SK-N-SH (cell line): ENCODE measurements at places on chromosomes 7 and 10. TPM values are rescaled to one million over a fixed set of nuclear protein-coding genes. Genes with fewer than 3 reads are reported as not detected.

The IGFBP3 gene
- polyA plus RNA-seq: 51.2 and 80.3 TPM in 2 replicates

The PARD3 gene
- 29.4 and 38.9 TPM in 2 replicates for polyA plus RNA-seq

The ZNF789 gene
- polyA plus RNA-seq: 27.7 and 34.5 TPM in 2 replicates

The PTPN12 gene
- 23.3 and 28.0 TPM in 2 replicates for polyA plus RNA-seq

The CACNB2 gene
- 0.74 and 0.75 TPM in 2 replicates for polyA plus RNA-seq

The TAS2R41 gene
- not detected in 2 replicates for polyA plus RNA-seq

The SVIL gene
- 47.5 and 48.7 TPM in 2 replicates for polyA plus RNA-seq

The KCNMA1 gene
- 81.2 and 107 TPM in 2 replicates for polyA plus RNA-seq

The SHH gene
- polyA plus RNA-seq: not detected in 2 replicates

The SEMA3A gene
- 15.9 and 16.5 TPM in 2 replicates for polyA plus RNA-seq

The CPA1 gene
- 0.05 and 0.24 TPM in 2 replicates for polyA plus RNA-seq

The HOXA7 gene
- not detected in 2 replicates for polyA plus RNA-seq

The SLC13A4 gene
- 0.23 and 0.30 TPM in 2 replicates for polyA plus RNA-seq

The RAPGEF5 gene
- 1.2 and 1.8 TPM in 2 replicates for polyA plus RNA-seq

The GARIN1A gene
- 1.2 TPM in 2 replicates for polyA plus RNA-seq

The OR2A12 gene
- polyA plus RNA-seq: not detected in 2 replicates

The PNLIPRP2 gene
- not detected in 2 replicates for polyA plus RNA-seq

The WNT16 gene
- polyA plus RNA-seq: 0.05 and 0.10 TPM in 2 replicates

The DKK1 gene
- 225 and 372 TPM in 2 replicates for polyA plus RNA-seq

The DPCD gene
- 106 and 121 TPM in 2 replicates for polyA plus RNA-seq

The TMEM225B gene
- polyA plus RNA-seq: 1.5 and 2.2 TPM in 2 replicates

The PITX3 gene
- not detected in 2 replicates for polyA plus RNA-seq

The KLF14 gene
- polyA plus RNA-seq: 0.02 TPM in 1 of 2 replicates, not detected in the other

The PDE6C gene
- not detected in 2 replicates for polyA plus RNA-seq

The EFCAB10 gene
- 0.51 and 0.80 TPM in 2 replicates for polyA plus RNA-seq

The MMP21 gene
- 0.02 TPM in 1 of 2 replicates, not detected in the other for polyA plus RNA-seq

The INSYN2A gene
- 0.19 and 0.28 TPM in 2 replicates for polyA plus RNA-seq

The AQP1 gene
- 1.7 and 2.4 TPM in 2 replicates for polyA plus RNA-seq

The FGL2 gene
- not detected in 2 replicates for polyA plus RNA-seq

The HDAC9 gene
- 11.6 and 19.8 TPM in 2 replicates for polyA plus RNA-seq

The TMEM176A gene
- not detected in 2 replicates for polyA plus RNA-seq

The IQUB gene
- 0.10 and 0.11 TPM in 2 replicates for polyA plus RNA-seq

The PSD gene
- polyA plus RNA-seq: 0.97 and 0.99 TPM in 2 replicates

The LBX1 gene
- polyA plus RNA-seq: not detected in 2 replicates

The ARMC10 gene
- polyA plus RNA-seq: 43.4 and 54.1 TPM in 2 replicates

The SNX8 gene
- polyA plus RNA-seq: 20.6 and 21.1 TPM in 2 replicates

The PON2 gene
- 125 and 162 TPM in 2 replicates for polyA plus RNA-seq

The CFAP43 gene
- 0.23 and 0.35 TPM in 2 replicates for polyA plus RNA-seq

The PPP1R17 gene
- not detected in 2 replicates for polyA plus RNA-seq

The CLRN3 gene
- 0.08 and 0.25 TPM in 2 replicates for polyA plus RNA-seq

The LHPP gene
- 29.8 and 35.3 TPM in 2 replicates for polyA plus RNA-seq

The NEBL gene
- polyA plus RNA-seq: 0.58 and 1.2 TPM in 2 replicates

The LIPJ gene
- not detected in 2 replicates for polyA plus RNA-seq

The TWNK gene
- 16.4 and 20.0 TPM in 2 replicates for polyA plus RNA-seq
